ENCODE measurements at places on chromosomes 12 and 14. TPM values are rescaled to one million over a fixed set of nuclear protein-coding genes. Genes with fewer than 3 reads are reported as not detected.

IQSEC3 gene
- not detected for total RNA-seq

GRCh38 chr12:64983771-64984278 lies 137.3 kb downstream of the WIF1 start:
- no peak for DNase-seq

FOXG1 gene
- not detected for total RNA-seq

DNA sequence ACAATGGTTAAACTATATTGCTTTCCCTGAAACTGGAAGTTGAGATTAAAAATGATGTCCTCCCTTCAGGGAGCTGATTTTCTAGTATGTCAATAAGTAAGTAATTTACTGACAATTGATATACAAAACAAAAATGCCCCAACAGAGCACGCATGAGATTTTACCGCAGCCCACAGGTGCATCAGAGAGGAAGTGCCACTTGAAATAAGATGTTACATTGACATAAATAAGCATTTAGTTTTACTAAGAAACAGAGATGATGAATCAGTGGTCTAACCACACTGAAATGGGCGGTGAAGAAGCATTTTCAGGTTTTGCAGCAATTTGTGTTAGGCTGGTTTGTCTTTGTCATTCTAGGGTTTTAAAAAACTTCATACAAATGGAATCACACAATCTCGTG lies 8.8 kb upstream of the CLECL1 start:
- DNase-seq: no peak

DNA sequence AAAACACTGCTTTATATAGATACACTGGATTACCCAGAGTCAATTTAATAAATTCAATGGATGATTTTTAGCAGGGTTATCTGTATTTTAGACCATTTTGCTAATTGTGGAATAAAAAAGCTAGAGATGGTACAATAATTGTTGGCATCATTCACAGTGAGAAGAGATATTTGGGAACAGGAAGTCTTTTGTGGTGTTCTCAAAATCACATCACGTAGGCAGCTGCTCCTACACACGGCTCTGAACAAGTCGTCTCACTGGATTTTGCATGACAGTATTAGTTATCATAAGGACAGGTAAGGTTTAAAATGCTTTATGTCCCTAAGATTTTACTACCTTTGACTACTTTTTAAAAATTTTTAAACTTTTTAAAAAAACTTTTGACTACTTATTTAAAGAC lies 52.0 kb downstream of the PAPLN start:
- DNase-seq: no peak

DPF3 gene
- 4.7 TPM for total RNA-seq

DNA sequence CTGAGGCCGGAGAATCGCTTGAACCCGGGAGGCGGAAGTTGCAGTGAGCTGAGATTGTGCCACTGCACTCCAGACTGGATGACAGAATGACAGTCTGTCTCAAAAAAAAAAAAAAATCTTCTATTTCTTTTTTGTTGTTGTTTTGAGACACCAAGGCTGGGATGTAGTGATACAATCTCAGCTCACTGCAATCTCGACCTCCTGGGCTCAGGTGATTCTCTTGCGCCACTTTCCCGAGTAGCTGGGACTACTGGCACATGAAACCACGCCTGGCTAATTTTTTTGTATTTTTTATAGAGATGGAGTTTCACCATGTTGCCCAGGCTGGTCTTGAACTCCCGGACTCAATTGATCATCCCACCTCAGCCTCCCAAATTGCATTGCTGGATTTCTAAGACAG lies 7.3 kb upstream of the SNRNP35 start:
- DNase-seq: no peak

DNA sequence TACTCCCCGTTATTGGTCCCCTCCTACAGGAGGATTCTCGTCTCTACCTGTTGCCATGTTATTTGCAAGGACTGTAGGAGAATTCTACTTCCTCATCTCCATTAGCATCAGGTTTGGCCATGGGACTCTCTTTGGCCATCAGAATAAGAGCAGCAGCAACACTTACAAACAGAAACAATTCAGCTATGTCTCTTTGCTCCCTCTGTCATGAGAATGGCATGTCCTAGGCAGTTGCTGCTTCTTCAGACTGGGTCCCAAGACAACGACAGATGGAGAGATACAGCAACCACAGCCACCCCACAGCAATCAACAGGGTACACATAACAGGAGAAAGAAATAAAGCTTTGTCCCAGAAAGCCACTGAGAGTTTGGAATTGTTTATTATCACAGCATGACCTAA lies 19.7 kb downstream of the SLC41A2 start:
- peak; percentile 86 for DNase-seq

DNA sequence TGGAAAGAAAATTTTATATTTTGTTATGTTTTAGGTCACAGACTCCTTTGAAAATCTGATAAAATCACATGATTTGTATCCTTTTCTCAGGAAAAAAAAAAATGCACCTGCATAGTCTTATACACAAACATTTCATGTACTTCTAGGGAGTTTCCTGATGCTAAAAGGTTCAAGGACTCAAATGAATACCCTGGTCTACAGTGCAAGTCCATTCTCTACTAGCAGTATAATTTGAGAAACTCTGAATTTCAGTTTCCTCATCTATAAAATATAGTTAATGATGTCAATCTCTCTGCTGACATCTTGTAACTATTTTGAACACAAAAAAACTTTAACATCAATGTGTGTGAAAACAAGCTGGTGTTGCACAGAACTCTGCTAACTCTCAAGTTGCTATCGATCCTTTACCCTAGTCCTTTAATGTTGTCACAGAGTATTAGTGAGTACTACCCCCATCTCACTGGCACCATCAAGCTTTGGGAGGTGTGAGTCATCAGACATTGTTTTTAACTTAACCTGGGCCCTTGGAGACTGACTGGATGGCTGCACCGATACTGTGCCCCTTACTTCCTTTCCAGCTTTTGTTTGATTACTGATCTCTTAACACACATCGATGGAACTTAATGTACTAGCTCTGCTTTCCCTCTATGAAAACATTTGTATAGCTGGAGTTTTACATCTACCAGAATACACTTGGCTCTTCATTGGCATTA lies 251.9 kb upstream of the SOX5 start:
- DNase-seq: no peak

DNA sequence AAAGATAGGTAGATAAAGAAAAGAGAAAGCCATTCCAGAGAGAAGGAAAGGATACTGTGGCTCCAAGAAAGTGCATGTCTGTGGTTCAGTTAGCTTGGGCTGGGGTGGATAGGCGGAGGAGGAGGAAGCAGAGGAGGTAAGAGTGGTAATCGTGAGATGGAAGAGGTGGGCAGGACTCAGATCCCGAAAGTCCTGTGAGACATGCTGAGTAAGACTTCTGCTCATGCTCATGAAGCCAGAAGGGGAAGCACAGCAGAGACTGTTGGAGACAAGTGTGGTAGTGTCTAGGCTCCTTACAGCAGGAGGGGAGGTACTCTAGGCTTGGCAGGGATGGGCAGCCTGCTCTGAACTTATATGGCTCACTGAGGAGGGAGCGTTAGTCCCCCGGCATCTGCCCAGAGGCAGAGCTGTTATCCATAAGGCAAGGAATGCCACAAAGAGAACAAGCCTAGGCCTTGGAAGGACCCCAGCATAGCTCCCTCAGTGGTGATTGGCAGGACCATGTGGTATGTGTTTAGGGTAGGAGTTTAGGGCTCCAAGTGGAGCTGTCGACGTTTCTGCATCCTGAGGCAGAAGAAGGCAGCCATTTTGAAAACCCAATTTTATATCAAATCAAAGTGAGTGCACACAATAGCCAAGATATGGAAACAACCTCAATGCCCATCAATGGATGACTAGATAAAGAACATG lies 135.3 kb downstream of the SMOC1 start:
- peak; percentile 38 for DNase-seq

DNA sequence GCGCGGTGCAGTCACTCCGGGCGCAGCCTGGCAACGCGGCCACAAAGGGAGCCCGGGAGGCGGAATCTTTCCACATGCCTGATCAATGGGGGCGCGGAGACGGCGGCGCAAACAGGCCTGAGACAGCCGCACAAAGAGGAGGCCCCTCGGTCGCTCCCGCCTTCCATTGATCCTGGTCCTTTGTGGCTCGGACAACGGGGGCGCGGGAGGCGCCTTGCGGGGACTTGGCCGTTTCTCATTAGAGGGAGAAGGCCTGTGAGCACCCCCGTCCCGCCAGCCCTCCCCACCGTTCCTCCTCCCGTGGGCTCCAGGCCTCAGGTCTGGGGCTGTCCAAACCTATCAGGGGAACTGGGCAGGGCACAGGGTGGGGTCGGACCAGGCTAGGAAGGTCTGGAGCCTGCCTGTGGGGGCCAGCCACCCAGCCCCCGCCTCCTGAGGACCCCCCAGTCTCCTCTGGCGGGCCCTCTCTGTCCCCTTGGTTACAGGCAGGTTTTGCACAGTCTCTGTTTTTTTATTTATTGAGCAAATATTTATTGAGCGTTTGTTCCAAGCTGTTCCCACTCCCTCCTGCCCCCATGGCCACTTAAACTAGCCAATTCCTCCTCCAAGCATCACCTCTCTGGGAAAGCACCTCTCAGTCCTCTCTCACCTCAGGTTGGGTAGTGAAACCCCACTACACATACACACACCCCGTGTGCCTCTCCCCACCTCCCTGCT lies 29.0 kb upstream of the MSI1 start:
- no peak for DNase-seq

LRP1-AS gene
- not detected for total RNA-seq

ATF7 gene
- total RNA-seq: 15.5 TPM

DNA sequence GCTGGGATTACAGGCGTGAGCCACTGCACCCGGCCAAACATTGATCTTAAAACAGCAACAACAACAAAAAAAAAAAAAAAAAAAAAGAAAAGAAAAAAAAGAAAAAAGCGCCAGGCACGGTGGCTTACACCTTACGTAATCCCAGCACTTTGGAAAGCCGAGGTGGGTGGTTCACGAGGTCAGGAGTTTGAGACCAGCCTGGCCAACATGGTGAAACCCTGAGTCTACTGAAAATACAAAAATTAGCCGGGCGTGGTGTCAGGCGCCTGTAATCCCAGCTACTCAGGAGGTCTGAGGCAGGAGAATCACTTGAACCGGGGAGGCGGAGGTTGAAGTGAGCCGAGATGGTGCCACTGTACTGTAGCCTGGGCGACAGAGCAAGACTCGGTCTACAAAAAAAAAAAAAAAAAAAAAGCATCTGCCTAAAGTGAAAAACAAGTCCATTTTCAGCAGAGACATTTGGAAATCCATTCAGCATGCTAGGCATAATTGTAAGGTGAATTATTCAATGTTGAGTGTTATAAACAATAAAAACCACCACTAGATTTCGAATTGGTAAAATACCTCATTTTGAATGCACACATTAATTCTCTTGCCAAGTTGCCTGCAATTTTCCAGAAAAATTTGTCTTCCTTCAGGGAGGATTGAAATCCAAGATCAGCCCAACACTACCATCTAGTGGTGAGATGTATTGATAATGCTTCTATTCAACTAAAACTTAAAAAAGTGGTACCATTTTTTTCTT lies 8.0 kb upstream of the CERS5 start:
- peak; percentile 79 for DNase-seq

TAS2R8 gene
- 0.21 TPM for total RNA-seq

VDR gene
- 17.6 TPM for total RNA-seq

HOXC11 gene
- 2.2 TPM for total RNA-seq

DNA sequence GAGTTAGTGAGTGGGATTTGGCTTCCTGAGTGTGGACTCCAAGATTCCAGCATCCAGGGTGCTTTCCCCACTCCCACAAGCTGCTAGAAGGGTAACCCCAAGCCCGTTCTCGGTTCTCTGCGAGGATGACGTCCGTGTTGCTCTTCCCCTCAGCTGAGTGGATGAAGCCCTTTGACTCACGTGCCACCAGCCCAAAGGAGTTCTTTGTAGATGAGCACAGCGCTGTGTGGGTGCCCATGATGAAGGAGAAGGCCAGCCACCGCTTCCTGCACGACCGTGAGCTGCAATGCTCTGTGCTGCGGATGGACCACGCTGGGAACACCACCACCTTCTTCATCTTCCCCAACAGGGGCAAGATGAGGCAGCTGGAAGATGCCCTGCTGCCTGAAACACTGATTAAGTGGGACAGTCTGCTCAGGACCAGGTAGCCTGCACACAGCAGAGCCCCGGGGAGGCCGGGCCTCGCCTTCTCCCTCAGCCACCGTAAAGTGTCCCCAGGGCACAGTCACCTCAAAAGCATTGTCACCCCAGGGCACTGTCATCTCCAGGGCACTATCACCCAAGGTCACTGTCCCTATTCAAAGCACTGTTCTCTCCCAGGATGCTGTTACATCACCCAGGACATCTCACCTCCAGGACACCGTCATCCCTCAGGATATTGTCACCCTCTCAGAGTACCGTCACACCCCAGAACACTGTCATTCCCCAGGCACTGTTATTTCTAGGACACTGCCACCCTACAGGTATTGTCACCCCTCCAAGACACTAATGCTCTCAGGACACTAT lies 31.3 kb downstream of the SERPINA3 start:
- DNase-seq: no peak

GRCh38 chr12:117090816-117091711 lies 8.2 kb downstream of the TESC start:
- no peak for DNase-seq

DNA sequence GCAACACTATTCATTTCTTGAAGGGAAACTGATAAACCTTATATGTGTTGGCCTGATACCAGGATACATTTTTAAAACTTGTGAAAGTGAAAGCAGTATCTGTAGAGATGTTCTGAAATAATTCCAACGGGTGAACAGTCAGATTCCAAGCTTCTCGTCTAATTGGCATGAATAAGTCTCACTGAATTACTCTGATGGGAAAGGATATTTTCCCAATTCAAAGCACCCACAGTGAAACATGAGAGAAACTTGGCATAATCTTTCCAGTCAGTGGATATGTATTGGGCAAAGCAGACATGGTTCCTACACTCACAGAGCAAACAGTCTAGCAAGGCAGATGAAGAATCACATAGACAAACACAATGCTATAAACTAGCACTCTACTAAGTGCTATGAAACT lies 413.1 kb downstream of the MED13L start:
- no peak for DNase-seq

G2E3 gene
- total RNA-seq: 12.3 TPM

GRCh38 chr14:34137001-34137745 lies 186.3 kb upstream of the EGLN3 start:
- no peak for DNase-seq

DNA sequence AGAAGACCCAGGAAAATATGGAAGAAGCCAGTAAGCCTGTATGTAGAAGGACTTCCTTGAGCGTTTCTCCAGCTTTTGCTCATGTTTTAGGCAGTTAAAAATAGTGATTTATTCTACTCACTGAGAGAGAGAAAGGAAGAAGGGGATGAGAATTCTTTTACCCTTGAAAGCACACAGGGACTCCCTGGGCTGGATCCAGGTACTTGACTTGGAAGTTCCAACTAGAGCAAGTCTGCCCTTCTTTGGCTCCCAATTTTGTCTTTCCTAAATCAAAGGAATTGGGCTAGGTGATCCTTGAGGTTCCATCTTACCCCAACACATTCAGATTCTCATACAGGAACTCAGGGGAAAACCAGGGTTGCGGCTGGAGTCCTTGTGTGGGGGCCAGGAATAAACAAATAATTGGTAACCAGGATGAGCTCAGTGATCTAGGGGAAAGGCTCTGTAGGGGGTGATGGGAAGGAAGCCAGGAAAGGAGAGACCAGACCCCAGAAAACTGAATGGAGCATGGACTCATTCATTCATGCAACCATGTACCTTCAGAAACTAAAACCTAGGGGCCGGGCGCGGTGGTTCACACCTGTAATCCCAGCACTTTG lies 11.5 kb upstream of the ITGA5 start:
- DNase-seq: no peak

GRCh38 chr12:115932066-115932465 lies 345.4 kb downstream of the MED13L start:
- no peak for DNase-seq

STON2 gene
- total RNA-seq: 78.1 TPM

Data from myocyte (in vitro differentiated cells).